HT1080 (cell line): ENCODE measurements at places on chromosomes 7 and 10. TPM values are rescaled to one million over a fixed set of nuclear protein-coding genes. Genes with fewer than 3 reads are reported as not detected.

DNA sequence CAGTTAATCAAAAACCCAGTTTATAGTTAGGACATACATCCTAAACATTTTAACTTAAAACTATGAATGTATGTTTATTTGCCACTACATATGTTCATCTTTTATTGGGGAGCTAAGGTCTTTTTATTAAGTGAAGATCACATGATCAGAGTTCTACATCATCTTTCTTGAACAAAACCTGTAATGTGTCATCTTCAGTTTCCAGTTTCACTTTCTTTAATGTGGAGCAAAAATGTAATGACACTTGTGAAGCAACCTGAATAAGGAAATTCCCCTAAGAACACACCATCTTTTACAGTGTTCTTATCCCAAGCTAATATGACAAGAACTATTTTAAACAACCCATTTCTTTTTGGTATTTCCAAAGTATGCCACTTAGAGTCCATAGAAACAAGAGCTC, 166.7 kb upstream of the BET1 start:
- no peak for DNase-seq

DNA sequence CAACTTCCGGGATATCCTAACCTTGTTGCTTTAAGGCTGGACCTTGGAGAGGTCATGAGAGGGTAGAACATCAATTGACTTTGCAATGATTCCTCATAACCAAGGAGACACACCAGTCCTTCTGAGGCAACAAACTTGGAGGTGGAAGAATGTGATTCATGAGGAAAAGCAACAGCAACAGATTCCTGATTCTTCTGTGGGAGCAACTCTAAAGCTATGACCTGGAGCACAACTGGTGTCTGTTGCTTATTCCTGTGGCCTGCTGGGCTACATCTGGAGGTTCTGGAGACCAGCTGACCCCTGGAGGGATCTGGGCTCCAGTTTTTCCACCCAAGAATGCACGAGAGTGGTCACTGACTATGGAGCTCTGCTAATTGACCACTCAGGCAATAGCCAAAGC, 116.6 kb downstream of the CREB5 start:
- no peak for DNase-seq

- DNase-seq: no peak
These were observed 194.1 kb downstream of the FANK1 start for GRCh38 chr10:126090443-126090842.

GRCh38 chr10:17075533-17076359, 53.9 kb downstream of the CUBN start:
- peak; percentile 91 for DNase-seq

- peak; percentile 15 for DNase-seq
These were observed 101.2 kb downstream of the KIAA1217 start for GRCh38 chr10:24310104-24310503.

DNA sequence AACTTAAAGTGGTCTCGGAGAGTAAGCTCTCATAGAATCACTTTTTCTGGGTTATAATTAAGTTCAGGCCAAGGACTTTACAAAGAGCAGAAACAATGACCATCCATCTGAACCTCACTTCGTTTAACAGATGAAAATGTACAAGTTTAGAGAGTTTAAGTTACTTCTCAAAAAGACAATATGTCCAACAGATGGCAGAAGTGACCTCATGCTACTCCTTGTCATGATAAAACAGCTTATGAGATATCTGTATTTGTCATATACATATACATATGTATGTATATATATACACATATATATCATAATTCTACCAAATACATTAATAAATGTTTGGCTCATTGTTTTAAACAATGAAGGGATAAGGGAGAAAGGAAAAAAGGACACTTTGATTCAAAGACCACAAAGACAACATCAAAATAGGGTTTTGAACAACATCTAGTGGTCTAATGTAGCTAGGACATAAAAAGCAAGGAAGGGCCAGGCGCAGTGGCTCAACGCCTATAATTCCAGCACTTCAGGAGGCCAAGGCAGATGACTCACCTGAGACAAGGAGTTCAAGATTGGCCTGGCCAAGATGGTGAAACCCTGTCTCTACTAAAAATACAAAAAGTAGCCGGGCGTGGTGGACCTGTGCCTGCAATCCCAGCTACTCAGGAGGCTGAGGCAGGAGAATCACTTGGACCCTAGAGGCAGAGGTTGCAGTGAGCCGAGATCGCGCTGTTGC, 17.8 kb downstream of the NAPEPLD start:
- DNase-seq: no peak

MDFIC gene
- 32.5 and 33.3 TPM in 2 replicates for total RNA-seq

SPDYE2 gene
- total RNA-seq: not detected in 2 replicates

CPA2 gene
- total RNA-seq: not detected in 2 replicates

SCIN gene
- 0.03 TPM in 1 of 2 replicates, not detected in the other for total RNA-seq
